Midbrain (tissue), 1 donor: ENCODE measurements at places on chromosomes 6 and 20.
A peak's percentile ranks its signal among the peaks of the same experiment; 100 is the strongest.

DNA sequence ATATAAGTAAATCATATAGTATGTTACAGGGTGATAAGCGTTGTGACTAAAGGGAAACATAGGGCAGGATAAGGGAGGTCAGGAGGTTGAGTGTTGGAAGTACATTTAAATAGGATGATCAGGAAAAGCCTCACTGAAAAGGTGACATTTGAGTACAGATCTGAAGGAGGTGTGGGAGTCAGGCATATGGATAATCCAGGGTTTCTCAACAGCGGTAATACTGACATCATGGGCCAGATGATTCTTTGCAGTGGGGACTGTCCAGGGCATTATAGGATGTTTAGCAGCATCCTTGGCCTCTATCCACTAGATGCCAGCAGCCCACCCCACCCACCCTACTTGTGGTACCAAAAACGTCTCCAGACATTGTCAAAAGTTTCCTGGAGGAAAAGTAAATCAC is 292.6 kb upstream of the PREP start:
- no peak for DNase-seq

GRCh38 chr6:44223319-44224028 is at the start of gene SLC29A1:
SLC29A1 (plus strand) TSS chr6:44223595; CDS start chr6:44227314, 3,719 bp downstream.
- peak; percentile 60 for DNase-seq

DNA sequence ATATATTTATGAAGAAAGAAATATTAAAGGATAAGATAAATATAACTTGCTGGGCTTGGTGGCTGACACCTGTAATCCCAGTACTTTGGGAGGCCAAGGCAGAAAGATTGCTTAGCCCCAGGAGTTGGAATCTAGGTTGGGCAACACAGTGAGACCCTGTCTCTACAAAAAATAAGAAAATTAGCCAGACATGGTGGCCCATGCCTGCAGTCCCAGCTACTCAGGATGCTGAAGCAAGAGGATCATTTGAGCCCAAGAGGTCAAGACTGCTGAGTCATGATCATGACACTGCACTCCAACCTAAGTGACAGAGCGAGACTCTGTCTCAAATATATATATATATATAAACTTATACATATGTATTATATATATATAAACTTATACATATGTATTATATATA is 164.0 kb downstream of the MRPL14 start:
- DNase-seq: no peak

- no peak for DNase-seq
Measured at GRCh38 chr20:1274485-1275311, 8.6 kb downstream of the SNPH start.

- DNase-seq: no peak
Measured at GRCh38 chr6:146290589-146290901, 253.1 kb upstream of the RAB32 start.

- no peak for DNase-seq
Measured at GRCh38 chr6:27547157-27548075, 74.5 kb upstream of the ZNF184 start.

DNA sequence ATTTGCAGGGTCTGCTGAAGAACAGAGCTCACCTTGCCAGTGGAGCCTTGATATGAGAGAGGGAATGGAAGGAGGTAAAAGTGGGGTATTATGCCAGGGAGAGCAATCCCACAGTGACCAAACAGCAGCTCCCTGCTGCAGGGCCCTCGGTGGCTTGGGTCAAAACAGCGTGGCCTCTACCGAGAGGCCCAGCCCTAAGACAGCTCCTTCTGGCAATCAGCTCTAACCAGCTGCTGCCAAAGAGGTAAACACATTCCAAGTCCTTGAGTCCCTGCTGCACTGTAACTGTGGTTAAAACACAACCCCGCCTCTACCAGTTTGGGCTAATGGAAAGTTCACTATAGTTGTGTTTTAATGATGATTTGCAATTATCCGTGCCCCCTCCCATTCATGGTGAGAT is 1.4 kb upstream of the DAAM2 start:
- DNase-seq: no peak

- DNase-seq: no peak
Measured at GRCh38 chr20:11539450-11539849, 378.2 kb upstream of the BTBD3 start.

GRCh38 chr6:39425346-39426072 is 103.0 kb upstream of the KCNK16 start:
- no peak for DNase-seq

GRCh38 chr6:3825851-3826581 is 23.2 kb upstream of the FAM50B start:
- DNase-seq: peak; percentile 62

GRCh38 chr20:53061192-53062108 is 89.3 kb downstream of the TSHZ2 start:
- DNase-seq: no peak

DNA sequence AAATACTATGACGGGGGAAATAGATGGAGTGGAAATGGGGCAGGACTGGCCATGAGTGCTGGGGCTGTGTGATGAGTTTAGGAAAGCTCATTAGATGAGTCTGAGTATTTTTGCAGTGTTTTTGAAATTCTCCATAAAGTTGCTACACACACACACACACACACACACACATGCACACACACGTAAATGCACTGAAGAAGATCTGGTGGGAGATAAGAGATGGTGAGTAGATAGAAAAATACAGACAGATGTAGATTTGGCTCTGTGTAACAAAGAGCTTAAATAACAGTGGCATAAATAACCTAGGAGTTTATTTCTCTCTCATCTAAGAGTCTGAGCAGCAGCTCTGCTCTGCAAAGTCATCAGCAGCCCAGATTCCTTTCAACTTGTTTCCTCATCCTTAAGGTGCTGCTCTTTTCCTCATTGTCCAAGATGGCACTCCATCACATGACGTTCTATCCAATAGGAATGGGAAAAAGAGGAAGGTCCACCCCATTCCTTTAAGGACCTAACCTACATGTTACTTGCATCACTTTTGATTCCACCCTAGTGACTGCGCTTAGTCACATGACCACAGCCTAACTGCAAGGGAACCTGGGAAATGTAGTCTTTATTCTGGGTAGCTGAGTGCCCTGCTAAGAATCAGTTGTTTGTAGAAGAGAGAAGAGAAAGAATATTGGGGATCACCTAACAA is 76.4 kb downstream of the EYA2 start:
- peak; percentile 34 for DNase-seq

GRCh38 chr6:106379951-106380350 is 19.4 kb downstream of the CRYBG1 start:
- DNase-seq: no peak

DNA sequence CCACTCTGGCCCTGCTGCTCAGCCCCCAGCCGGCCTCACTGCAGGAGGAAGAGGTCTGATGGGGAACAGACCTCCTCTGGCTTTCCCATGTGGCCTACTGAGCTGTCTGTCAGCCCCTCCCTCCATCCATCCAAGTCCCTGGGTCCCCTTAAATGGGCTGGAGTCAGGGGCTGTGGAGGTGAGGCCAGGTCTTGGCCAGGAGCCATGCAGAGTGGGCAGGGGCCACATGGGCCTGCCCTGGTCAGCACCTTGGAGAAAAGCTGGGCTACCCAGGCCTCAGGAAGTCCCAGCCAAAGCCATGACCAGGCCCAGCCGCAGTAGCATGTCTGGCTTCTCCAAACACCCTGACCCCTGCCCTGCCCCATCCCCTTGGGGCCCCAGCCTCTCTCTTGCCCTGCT is 6.3 kb downstream of the SPDEF start:
- DNase-seq: no peak

DNA sequence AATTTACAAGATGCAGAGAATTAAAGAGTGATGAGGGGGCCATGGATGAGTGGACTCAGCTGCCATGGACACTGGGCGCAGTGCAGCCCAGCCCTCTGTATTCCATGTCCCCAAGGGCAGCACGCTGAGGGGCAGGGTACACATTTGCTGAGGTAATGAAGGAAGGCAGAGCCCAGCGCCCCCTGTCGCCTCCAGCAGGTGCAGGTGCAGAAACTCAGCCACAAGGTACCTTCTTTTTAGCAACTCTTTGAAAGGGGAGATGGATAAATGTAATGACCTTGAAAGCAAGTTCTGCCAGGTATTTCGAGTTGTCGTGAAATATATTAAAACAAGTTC is 7.1 kb downstream of the CD93 start:
- DNase-seq: no peak

DNA sequence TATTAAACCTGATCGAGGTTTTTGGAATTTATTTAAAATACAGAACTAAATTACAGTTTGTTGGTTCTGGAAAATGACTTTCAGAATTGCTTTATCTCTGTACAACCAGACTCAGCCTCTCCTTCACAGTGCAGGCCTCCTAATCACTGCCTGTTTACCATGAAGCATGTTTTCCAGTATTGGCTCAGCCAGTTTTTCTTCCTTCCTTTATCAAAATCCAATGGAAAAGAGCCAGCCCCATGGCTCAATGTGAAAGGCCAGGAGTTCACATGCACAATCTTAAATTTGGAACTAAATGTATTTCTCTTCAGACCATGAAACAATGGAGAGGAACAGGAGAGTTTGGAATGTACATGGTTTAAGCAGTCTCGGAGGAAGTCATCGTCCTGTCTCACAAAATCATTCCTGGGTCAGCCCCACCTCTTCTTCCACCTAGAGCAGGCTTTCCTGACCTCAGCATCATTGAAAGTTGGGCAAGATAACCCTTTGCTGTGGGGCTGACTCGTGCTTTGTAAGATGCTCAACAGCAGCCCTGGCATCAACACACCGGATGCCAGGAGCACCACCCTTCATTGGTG is 680.9 kb upstream of the AGPAT4 start:
- no peak for DNase-seq

GRCh38 chr6:138404666-138405337 is 779 bp downstream of the HEBP2 start:
- peak; percentile 34 for DNase-seq

GRCh38 chr20:63873477-63873971 is 8.5 kb downstream of the TPD52L2 start:
- no peak for DNase-seq

DNA sequence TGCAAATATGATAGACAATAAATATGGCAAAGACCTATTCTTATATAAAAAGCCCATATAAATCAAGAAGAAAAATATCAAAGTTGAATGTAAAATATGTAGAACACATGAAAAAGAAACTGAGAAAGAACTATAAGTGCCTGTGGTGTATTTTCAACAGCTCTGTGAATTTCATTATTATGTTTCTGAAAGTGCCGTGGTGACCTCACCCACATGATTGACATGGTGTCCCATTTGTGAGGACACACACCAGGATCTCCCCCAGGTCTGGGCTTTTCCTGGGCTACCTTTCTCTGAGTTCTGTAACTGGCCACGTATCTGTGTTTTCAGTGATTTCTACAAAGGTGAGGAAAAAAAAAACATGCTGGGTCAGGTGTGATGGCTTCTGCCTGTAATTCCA is 86.7 kb downstream of the BMP6 start:
- no peak for DNase-seq

DNA sequence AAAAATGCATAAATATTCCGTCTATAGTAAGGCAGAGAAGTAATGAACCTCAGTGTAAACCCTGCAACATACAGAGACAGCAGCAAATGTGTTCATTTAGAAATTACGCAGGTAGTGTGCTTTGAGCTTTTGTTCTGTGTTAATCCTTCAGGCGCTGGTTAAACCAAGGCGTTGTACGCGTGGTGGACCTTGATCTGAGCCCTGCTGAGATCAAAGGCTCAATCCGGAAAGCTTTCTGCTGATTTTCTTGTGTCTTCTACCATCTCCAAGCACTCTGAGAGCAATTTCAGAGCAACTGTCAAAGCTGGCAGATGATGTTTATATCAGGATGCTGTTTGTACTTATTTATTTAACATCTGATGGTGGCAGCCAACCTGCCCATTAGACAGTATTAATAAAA is 382.8 kb downstream of the CDH26 start:
- DNase-seq: no peak

DNA sequence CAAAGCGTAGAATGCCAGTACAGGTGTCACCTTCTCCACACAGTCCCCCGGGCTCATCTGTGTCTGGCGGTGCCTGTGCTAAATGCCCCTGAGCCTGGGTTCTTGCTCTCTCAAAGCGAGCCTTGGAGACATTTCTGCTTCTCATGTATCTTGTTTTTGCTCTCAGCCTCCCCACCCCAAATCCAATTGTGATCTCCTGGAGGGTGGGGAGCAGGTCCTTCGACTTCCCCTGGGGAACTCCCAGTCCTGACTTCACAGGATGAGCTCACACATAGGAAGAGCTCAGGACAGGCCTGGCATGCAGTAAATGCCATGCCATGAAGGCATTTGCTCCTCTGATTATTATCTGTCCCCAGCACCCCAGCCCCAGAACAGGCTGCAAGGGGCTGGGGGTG is 58.1 kb downstream of the NOL4L start:
- DNase-seq: no peak

DNA sequence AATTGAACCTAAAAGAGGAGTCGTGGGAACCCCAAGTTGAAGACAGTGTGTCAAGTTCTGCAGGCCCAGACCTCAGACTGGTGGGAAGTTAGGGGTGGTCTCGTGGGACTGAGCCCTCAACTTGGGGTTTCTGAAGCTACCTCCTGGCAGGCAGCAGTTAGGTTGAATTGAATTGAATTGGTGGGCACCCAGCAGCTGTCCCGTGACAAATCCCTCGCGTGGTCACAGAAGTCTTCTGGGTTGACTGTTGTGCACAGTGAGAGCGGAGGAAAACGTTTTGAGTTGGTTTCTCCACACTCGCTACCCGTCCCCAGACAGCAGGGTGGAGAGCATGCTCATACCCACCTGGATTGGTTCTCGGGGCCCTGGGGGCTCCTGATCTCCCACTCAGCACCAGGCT is 12.9 kb downstream of the SLC4A11 start:
- DNase-seq: no peak

- no peak for DNase-seq
Measured at GRCh38 chr20:59149678-59150504, 13.7 kb upstream of the ZNF831 start.

- DNase-seq: no peak
Measured at GRCh38 chr20:24206995-24207394, 218.4 kb upstream of the GGTLC1 start.

DNA sequence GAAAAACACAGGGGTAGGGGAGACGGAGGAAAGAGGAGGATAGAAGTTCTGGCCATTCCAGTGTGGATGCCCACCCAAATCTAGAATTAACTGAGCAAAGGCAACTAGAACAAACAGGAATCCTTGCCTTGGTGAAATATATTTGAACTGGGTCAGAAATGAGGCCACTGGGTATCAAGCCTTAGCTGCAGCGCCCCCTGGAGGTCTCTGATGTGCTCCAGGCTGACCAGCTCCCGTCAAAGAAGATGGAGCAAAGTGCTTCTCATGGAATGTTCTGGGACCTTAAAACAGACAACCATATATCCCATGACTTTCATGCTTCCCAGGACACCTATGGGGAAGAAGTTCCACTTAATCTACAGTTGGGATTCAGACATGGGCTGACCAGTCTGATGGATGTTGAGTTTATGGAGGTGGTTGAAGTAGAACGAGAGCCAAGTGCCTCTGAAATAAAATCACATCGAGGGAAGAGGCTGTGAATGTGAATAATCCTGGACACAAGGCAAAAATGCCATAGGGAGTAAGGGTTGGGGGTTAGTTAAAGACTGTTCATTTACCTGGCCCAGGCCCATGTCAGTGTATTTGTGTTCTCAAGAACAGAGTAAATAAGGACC is 50.4 kb downstream of the HLA-DPB1 start:
- DNase-seq: peak; percentile 24

- DNase-seq: no peak
Measured at GRCh38 chr6:133312006-133312405, 70.8 kb downstream of the EYA4 start.
